ENCODE measurements at places on chromosomes 7 and 10.

DNA sequence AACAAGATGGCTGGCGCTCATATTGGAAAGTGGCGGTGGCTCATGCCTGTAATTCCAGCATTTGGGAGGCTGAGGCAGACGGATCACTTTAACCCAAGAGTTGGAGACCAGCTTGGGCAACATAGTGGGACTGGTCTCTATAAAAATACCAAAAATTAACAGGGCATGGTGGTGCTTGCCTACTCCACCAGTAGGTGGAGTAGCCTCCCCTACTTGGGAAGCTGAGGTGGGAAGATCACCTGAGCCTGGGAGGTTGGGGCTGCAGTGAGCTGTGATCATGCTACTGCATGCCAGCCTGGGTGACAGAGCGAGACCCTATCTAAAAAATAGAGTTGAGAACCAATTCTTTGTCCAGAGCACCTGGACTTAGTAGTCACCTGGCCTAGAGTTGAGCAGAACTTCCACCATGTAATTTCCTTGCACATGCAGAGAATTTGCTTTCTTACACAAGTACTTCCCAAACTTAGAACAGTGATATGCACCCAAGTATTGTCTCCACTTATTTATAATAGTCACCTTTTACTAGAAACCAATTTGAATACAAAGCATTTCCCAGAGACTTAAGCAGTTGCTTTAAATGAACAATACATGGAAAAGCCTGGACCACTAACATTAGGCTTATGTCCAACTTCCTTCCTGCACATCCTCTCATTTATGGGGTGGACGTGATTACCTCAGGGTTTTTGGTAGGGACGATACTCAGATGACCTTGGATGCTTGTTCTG is 15.9 kb downstream of the LAMB4 start:
- DNase-seq: peak; percentile 29

DNA sequence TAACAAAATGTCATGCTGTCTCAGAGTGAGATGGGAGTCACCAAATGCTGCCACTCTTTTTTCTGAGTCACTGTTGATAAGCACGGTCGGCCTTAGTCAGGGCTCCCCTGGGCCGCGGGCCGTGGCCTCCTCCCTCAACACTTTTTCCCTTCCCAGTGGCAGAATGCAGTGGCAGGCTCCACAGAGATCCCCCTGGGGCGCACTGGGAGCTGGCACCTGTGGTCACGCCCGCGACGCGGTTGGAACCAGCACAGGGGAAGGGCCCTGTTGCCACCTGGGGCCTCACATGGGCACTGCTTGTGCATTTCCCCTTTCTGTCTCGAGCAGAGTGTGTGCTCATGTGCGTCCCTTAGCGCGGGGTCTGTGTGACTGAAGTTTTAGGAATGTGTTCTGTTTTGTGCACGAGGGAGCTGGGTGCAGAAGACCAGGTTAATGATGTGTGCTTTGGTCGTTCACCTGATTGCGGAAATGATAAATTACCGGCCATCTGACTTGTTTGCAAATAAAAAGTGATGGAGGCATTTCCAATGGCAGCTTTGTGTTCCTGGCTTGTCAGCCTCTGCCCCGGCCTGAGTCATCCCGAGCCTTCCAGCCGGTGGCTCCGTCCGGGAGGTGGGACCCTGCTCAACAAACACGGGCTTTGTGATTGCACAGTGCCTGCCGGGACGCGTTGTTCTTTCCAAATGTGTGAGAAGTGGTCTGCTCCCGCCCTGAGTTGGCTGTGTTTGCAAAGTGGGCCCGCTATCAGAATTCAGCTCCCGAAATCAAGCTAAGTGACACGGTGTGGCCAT is 100.7 kb downstream of the NKX6-2 start:
- no peak for DNase-seq

- DNase-seq: no peak
Measured at GRCh38 chr10:106360870-106361269, 803.6 kb downstream of the SORCS1 start.

- DNase-seq: no peak
Measured at GRCh38 chr7:77330169-77330882, 85.8 kb downstream of the GSAP start.

DNA sequence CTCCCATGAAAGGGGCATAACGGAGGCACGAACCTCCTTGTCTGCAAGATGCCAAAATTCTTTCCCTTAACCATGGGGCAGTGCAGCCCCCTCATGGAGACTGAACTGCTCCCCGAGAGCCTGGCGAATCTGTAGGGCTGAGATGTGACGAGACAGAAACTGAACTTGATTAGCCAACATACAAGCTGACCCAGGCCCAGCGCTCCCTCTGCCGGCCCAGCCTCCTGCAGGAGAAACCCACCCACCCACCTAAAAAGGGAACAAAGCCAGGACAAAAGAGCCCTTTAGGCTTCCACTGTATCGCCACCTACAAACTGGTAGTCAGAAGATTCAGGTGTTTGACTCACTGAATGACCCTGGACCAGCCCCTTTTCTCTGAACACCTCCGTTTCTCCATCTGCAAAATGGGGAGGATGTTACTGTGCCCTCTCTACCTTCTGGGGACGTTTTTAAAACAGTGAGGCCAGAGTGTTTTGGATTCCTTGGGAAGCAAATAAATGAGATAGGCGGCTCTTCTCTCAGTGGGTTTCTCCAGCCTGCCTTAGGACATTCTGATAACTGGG is 58.4 kb downstream of the C10orf105 start:
- DNase-seq: no peak

DNA sequence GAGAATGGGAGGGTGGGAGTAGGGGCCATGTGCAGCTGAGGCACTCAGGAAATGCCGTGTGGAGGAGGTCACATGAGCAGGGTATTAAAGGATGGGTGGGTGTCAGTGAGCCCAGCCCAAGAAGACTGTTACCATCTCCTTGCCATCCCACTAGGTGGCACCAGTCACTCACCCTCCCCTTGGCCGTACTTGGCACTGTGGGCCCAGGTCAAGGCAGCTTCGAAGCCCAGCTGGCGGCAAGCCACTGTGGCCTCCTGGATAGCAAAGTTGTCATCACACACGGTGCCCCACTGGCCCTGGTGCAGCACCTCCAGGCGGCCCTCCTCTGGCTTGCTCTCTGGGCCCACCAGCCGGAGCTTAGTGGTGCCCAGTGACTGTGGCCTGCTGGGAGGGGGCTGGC is 5.4 kb downstream of the LOXL4 start:
- peak; percentile 35 for DNase-seq

- no peak for DNase-seq
Measured at GRCh38 chr10:94210440-94211168, 152.1 kb downstream of the NOC3L start.

DNA sequence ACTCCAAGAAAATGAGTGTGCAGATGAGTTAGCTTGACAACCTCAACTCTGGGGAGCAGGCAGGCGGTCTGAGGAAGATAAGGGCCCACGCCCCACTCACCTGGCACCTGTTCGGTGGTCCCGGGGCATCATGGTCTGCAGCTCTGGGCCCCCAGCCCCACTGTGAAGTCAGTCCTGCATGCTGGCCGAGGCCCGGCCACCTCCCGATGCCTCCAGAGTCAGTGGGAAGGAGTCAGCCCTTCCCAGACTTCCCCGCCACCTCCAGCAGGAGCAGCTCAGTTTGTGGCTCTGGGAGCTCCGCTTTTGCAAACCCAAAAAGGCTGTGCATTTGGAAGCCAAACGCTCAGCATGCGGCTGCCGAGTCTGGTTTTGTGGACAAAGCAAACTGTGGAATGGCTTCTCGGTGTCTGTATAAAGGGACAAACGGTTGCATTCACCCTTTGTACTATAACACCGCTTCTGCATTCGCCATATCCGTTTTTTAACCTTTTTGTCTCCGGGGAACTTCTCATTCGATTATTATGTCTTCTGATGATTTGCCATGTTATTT is 167.3 kb downstream of the CCDC3 start:
- DNase-seq: no peak

- peak; percentile 45 for DNase-seq
Measured at GRCh38 chr10:122703483-122704448, 4.1 kb upstream of the C10orf120 start.

GRCh38 chr10:122974543-122975064 is 5.6 kb upstream of the PSTK start:
- no peak for DNase-seq

All from iPS DF 6.9 (cell line).